Stimulated activated naive CD4-positive, alpha-beta T cell (primary cell): ENCODE measurements at places on chromosomes 6 and 20.

GRCh38 chr6:15213838-15214400, 31.9 kb upstream of the JARID2 start:
- no peak for DNase-seq

- DNase-seq, result no peak
These were observed 71.4 kb downstream of the CEP57L1 start for GRCh38 chr6:109166673-109167072.

GRCh38 chr6:10073341-10073740, 341.5 kb downstream of the TFAP2A start:
- DNase-seq, result no peak

DNA sequence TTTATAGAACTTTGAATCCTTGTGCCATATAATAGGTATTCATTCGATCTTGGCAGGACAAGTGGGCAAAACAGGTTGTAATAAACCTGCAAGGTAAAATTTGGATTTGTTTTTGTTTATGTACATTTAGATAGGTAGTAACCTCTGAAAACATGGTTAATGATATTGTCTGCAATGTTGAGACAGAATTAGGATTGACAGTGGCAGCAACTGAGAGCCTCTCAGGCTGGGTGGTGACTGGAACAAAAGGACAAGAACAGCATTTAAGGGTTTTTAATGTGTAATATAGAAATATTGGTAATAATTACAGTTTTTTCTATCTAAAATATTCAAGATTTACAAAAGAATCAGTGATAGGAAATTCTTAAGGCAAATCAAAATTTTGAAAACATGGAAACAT, 382.0 kb downstream of the TFAP2B start:
- no peak for DNase-seq

GRCh38 chr6:63290492-63291058, 29.2 kb downstream of the LGSN start:
- no peak for DNase-seq

DNA sequence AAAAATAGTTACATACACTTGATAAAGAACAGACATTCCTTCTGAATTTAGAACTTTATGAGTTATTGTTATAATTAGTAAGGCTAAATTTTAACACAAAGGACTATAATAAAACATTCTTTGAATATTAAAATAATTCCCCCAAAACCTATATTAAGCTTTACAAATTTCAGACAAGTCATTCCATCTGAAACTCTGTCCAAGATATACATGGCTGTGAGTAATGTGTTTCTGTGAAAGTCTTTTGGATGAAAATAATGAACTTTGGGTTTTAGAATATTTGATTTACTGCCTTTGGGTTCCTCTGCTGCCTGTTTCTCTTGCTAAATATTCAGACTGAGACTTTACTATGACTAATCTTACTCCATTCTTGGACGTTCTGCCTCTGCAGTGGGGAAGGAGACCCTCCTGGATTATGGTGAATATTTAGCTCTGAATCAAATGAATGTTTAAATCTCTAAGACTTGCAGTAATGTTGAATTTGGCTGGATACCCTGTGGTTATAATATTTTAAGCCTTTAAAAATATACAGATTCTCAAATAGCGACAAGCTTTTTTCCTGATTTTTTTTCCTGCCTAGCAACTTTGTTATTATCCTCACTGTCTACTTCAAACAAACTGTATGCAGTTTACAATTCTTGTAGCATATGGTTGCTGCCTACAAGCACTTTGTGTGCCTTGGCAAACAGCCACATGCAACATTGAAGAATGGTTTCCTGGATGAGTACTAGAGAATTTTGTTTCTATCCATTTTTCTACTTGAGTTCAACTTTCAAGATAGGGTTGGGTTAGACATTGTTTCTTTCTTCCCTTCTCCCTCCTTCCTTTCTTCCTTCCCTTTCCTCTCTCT, 51.4 kb downstream of the TXLNB start:
- no peak for DNase-seq

- DNase-seq, result no peak
These were observed 73.0 kb upstream of the TSHZ2 start for GRCh38 chr20:52899041-52899608.

GRCh38 chr6:138640028-138640427, 133.5 kb upstream of the CCDC28A start:
- no peak for DNase-seq

DNA sequence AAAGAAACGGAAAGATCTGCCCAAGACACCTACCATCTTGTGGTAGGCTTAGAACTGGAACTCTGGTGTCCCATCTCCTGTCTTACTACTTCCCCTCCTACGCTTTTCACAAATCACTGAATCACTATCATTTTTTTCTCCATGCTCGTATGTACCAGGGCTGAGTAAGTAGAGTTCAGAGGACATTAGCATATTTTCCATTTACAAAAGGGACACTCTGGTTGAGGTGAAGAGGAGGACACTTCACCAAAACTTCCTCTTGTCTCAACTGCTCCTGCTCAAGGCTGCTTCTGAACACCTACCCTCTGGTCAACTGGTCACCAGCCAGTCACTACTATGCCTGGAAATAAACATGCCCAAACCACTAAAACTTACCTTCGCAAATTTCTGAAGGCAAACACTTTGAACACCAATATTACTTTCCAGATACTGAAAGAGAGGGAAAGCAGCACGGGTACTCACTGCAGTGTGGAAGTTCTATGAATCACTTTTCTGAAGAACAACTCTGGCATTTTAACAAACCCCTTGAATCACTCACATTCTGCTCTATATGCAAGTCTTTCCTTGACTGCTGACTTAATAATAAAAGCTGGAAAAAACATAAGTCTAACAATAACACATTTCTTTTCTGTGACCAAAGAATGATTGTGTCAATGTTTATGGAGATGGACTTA, 123.3 kb downstream of the INSM1 start:
- DNase-seq, result no peak
